ENCODE measurements at places on chromosomes 12 and 14. TPM values are rescaled to one million over a fixed set of nuclear protein-coding genes. Genes with fewer than 3 reads are reported as not detected.

- DNase-seq: no peak
Measured at GRCh38 chr12:107474639-107475539, 210.7 kb upstream of the PWP1 start.

DNA sequence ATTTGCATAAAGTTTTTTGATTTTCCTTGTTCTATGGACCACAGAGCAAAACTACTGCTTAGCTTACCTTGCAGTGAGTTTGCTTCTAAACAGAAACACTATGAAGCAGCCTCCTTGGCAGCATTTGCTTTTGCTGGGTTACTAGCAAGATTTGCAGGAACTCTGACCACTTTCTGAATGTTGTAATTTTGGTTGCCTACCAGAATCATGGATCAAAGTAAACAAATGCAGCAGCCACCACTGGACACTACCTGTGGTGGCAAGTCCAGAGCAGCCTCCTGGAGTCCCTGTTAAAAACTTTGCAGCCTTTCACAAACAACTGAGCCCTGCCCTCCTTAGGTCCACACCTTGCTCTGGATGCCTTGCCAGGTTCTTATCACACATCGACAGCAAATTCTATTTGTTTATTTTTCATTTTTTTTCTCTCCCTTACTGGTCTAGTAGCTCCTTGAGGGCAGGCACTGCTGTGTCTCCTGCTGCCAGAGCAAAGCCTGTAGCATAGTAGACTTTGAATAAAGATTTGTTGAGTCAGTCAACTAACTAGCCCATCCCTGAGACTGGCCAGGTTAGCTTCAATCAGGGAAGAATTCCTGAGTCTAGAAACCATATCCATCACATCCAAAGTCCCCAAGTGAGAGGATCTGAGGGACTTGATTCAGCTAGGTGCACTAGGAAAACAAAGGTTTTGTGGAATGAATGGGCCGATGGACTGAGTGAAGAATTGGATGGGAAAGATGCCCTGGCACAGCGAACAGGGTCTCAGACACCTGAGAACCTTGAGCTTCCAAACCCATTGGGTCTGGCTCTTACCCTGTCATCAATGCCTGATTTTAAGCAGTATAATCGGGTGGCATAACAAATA, 5.7 kb downstream of the TTC6 start:
- no peak for DNase-seq

The CLEC4C gene
- total RNA-seq: not detected

DNA sequence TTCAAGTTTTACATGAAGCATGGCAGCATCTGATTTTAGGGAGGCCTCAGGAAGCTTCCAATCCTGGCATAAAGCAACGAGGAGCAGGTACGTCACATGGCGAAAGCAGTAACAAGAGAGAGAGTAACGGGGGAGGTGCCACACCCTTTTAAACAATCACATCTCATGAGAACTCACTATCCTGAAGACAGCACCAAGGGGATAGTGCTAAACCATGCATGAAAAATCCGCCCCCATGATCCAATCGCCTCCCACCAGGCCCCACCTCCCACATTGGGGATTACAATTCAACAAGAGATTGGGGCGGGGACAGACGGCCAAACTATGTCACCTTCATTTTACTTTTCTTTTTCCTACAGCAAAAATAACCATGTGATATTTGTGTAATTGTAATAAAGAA, 7.2 kb upstream of the MAP3K9 start:
- DNase-seq: no peak

The FAM234B gene
- 4.6 TPM for total RNA-seq

DNA sequence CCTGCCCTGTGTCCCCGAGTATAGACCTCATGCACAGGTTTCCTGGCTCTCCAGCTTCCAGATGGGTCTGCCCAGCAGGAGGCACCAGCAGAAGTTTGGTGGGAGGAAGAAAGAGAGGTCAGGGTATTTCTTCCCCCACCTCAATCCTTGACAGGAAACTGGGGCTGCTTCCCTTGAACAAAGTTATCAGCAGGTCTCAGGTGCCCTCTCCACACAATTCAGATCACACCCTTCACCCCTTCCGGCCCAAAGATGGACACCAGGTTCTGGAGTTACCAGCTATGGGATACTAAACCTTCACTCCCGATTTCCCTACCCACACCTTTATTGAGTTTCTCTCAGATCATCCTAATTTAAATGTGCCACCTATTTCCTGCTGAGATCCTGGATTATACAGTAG, 1.2 kb downstream of the SART3 start:
- no peak for DNase-seq

The MYF5 gene
- total RNA-seq: not detected

The NOXRED1 gene
- total RNA-seq: not detected

The PLBD1 gene
- total RNA-seq: 21.5 TPM

The LRTM2 gene
- total RNA-seq: not detected

DNA sequence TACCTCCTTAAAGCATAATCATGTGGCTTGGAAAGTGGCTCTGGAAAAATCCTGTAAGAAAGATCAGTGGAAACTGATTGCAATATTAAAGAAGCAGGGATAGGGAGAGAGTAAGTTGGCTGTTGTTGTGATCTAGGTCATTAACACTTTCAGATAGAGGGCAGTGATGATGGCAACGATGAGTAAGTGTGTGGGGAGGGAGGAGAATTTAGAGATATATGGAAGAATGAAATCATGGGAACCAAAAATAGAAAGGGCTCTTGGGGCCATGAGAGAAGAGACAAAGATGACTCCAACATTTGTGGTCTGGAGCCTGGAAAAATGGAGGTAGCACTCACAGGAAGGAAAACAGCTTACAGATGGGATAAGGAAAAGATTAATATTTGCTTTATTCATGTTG, 23.3 kb downstream of the SNRPF start:
- DNase-seq: no peak

- no peak for DNase-seq
Measured at GRCh38 chr12:3726456-3726855, 26.5 kb downstream of the CRACR2A start.

The NEUROD4 gene
- total RNA-seq: not detected

DNA sequence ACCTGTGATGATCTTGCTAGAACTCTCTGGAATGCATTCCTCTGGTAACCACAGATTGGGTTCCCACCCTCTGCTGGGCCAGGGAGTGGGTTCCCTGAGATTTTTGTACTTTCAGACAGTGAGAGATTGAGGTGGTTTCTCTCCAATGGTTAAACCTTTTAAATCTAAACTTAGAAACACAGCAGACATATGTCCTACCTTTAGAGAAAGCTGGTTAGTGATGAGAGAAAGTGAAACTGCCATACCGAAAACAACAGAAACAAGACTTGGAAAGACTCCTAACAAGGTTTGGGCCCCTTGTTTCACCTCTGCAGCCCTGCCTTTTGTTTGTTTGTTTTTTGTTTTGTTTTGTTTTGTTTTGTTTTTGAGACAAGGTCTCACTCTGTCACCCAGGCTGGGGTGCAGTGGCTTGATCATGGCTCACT, 9.7 kb upstream of the SGPP1 start:
- DNase-seq: no peak

DNA sequence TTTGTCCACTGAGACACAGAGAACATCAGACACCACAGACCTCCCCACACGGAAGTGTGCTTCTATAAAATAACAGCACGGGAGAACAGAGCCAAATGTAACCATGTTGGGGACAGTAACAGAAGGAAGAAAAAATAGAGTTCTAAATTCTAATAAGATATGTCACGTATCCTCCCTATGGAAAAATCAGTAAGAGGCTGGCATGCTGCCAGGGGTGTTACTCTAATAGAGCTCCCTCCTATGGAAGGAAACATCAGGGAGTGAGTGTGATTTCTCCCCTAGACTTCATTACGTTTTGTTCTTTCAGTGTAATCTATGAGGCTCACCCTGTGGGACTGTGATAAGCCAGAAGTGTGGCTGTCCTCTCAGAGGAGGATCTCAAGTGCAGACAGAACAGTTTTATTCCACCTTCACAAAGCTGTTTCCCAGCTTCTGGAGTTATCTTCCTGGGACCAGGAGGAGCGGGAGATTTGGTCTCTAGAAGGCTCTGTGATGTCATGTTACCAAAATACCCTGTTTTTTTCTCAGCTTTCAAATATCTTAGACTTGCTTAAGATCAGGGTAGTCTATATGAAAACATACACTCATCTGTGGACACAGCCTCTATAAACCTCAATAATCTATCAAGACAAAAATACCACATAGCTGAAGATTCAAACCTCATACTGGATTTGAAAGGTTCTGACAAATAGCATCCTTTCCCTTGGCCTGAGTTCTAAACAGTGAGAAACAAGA, 69.3 kb downstream of the ZFC3H1 start:
- DNase-seq: no peak

- DNase-seq: no peak
Measured at GRCh38 chr14:54562334-54562733, 4.6 kb upstream of the SAMD4A start.

GRCh38 chr12:73892201-73892600, 645.4 kb upstream of the ATXN7L3B start:
- DNase-seq: no peak

GRCh38 chr12:131105736-131106348, 152.1 kb downstream of the ADGRD1 start:
- no peak for DNase-seq

DNA sequence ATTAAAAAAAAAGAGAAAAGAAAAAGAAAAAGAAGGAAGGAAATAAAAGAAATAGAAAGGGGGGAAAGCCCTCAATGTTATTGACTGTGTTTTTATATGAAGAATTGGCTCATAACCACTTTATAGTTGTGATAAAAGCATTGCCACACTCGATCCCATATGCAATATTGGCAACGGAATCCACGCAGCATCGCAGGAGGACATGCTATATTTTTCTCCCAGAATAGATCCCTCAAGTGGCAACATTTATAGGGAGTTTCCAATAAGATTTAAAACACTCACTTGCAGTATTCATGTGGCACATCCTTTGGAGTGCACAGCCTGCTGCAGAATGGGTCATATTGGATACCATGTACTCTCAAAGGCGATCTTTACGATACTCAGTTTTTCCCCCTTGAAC, 223.3 kb downstream of the EGLN3 start:
- no peak for DNase-seq

DNA sequence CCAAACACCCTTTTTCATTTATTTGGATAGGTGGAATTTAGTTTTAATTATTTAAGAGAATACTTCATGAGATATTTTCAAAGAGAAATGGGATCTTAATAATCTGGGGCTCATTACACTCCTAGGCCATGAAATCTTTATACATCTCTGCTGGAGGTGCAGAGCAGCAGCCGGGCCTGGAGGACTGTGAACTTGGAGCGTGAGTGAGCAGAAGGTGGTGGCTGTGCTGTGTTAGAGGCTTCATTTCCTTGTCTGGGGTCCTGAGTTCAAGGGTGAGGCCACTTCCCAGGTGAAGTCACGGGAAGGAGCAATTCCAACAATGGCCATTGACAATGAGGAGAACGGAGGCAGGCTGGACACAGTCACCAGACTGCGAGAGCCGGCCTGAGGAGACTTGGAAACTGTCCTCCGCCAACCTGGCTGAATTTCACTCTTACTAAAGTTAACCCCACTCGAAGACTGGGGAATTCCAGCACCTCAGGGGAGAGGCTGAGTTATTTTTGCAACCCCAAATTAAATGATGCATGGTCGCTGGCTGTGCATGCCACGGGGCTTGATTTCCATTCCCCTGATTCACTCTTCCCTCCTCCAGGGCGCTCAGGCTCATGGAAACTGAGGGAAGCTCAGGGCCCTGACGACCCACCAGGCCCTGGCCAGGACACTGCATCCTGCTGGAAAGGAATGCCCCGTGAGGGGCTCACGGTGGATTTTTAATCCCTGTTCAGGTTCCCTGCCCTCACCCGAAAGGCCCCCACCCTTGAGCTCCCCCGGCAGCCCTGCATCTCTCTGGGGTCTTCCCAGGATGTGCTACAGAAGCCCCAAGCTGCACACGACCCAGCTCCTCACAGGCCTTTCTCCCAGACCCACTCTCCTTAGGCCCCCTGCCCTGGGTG, 22.6 kb upstream of the TRAF3 start:
- DNase-seq: no peak

DNA sequence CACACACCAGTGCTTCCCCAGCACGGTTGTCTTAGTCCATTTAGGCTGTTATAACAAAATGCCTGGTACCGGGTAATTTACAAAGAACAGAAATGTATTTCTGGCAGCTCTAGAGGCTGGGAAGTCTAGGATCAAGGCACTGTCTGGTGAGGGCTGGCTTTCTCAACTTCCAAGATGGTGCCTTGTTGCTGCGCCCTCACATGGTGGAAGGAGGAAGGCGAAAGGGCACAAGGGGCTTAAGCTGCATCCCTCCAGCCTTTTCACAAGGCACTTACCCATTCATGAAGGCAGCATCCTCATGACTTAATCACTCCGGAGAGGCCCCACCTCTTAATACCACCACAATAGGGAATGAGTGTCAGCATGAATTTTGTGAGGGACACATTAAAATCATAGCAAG, 155.5 kb downstream of the SLC15A5 start:
- no peak for DNase-seq

The KRT8 gene
- total RNA-seq: 271 TPM

DNA sequence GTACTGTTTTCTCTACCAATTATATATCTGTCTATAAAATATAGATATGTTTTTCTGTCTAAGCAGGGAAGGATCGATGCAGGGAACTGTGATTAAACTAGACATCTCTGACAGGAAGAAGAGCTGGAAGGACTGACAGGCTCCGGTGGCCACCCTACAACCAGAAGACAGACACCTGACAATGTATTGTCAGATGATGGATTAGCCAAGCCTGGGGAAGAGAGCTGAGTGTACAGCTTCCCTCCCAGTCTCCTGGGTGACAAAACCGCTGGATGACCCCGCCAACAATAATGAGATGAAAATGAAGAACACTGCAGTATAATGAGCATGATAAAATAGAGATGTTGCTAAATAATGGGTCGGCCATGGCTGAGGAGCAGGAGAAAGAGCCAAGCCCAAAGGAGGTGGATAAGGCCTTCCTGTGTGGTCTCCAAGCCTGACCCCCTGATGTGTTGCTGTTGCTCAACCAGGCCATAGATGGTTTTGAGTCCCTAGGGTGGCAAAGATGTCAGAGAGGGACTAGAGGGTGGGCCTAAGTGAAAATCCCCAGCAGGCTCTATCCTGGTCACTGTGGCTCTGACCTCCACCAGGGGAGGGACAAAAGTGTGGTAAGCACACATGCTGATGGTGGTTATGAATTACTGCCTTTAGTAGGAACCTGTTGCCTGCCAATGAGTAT, 28.2 kb downstream of the DHRS2 start:
- DNase-seq: no peak

The RNU4-1 gene
- not detected for total RNA-seq

DNA sequence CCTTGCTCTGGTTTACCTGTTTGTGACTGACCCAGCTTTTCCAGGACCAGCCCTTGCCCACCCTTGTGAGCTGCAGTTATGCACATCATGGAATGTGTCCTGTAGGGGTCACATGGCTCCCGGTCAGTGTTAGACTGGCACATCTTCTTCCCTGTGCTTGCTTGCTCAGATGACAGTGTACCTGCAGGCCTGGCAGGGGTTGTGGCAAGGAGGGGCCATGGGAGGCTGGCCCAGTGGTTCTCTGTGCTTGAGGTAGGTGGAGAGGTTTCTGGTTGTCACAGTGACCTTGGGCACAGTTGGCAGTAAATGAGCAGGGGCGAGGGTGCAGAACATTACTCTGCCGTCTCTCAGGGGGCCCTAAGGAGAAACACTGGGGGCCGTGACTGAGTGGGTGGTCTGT, 27.6 kb upstream of the RD3L start:
- DNase-seq: no peak
